ENCODE measurements at places on chromosomes 1 and 21.

DNA sequence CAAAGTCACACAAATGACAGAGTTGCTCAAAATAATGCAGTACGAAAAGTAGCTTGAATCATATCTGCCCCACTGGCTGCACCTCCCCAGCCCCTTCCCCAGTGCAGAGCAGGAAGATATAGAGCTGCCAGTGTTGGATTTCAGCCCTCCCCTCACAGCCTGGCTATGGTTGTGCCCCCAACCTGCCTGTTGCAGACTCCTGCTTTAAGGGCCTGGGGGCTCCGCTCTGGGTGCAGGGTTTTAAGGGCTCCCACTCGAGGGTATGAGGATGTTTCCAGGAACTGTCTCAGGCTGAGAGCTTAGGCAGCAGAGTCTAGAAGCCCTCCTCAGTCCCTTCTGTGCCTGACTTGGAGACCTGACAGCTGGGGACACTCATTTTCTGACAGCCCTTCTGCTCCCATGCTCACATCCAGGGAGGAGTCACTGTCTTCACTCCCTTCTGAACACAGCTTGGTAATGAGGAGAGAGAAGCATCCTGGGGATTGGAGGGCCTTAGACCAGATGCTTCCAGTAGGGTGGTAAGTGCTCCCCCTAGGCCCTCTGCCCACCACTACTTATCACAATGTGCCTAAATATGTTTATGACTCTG, 4.6 kb downstream of the S100A9 start:
- no peak for DNase-seq

DNA sequence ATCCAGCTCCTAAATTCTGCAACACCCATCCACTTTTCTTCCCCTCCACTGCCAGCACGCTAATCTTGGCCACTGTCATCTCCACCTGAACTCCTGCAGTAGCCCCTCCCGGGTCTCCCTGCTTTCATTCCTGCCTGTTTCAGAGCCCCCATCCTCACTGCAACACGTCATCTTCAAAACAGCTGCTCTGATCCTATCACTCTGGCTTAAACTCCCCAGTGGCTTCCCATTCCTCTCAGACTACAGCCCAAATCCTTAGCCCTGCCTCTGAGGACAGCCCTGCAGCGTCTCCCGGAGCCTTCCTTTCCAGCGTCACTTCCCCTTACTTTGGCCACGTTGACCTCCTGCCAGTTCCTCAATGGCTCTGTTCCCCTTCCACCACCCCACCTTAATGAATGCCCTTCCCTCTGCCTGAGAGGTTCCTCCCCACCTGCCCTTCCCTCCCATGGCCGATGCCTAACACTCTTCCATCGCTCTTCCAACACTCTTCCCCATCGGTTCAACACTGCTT, 22.9 kb upstream of the IFNAR2 start:
- DNase-seq: no peak

DNA sequence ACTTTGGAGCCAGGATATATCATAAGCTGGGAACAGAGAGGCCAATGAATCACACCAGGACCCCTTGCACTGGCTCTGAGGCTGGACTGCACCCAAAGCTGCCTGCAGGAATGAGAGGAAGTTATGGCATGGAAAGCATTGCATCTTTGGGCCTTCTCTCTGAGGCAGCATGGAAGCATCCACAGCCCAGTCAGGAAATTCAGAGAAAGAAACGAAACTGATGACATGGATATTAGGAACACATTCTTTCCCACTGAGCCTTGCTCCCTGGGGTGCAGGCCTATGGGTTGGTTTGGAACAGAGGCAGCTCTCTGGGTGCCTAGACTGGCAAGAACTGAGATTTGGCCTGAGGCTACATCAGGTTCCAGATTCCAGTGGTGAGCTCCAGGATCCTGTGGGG, 98.6 kb downstream of the NGF start:
- no peak for DNase-seq

DNA sequence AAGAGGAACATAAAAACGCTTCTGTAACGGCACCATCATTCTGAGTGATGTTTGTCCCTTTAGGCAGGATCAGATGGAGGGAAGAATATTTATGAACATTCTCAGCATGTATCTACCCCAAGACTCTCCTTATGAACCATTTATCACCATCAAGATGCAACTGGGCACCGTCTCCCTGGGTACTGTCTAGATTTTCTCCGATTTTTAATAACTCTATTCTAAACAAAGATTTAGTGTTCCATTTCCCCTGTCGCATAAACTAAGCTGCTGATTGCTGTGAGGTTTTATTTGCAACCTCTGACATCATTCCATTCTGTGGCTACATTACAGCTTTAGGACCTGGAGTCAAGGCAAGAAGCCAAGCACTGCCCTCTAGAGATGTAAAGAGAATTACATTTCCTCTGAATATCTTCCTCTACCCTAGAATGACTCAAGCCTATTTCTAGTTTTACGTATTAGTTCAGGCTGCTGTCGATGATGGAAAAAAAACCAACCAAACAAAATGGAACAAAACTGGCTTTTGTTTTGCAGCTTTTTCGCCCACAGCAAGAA, 130.1 kb upstream of the MAP1LC3C start:
- no peak for DNase-seq

DNA sequence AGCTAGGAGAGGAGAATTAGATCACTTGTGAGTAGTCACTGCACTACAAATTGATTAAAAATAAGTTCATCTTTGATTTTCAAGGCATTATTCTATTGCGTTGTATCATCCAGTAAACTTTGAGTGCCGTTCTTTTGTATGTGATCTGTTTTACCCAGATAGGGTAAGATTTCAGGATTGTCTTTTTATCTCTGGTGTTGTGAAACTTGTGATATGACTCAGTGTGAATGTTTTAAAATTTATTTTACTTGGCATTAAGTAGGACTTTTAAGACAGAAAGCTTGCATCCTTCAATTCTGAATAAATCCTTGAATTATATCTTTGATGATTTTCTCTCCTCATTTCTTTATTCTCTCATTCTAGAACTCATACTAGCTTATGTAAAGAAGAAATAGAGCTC, 93.3 kb upstream of the ADAMTS5 start:
- no peak for DNase-seq

DNA sequence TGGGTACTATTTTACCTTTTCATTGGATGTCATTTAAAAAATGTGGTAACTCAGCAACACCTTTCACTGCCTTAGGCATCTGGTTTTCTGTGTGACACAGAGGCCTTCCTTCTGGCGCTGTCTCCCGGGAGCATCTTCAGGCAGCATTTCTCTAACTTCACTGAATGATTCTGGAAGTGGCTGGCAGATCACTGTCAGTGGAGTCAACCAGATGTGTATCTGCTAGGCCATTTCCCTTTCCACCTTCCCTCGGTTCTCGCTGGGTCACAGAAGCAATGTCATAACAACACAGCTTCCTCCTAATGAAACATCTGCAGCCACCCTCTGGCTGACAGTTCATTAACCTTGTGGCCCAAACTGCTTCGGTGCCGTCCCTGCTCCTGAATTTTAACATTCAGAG, 137.8 kb downstream of the KIF26B start:
- no peak for DNase-seq

GRCh38 chr1:39141925-39142324, 62.6 kb upstream of the MACF1 start:
- DNase-seq: no peak

GRCh38 chr1:65939636-65940035, 146.9 kb downstream of the PDE4B start:
- DNase-seq: no peak

GRCh38 chr1:99396389-99396788, 132.1 kb downstream of the PLPPR4 start:
- no peak for DNase-seq

- DNase-seq: no peak
Observed at GRCh38 chr1:154431586-154432373, 26.6 kb downstream of the IL6R start.

DNA sequence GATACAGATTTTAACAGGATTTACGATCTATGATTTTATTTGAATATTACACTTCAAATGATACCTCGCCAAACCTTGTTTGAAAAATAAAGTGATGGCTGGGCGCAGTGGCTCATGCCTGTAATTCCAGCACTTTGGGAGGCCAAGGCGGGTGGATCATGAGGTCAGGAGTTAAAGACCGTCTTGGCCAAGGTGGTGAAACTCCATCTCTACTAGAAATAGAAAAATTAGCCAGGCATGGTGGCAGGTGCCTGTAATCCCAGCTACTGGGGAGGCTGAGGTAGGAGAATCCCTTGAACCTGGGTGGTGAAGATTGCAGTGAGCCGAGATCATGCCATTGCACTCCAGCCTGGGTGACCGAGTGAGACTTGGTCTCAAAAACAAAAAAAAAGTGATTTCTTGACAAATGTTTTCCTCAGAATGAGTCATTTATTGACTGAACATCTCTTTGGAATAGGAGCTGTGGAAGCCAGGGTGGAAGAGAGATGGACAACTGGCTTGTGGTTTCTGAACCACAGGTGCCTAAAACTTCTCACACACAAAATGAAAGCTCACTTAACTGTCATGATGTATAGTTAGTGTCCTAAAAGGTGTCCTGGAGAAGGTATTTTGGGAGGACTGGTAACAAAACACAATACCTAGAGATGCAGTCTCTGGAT, 11.9 kb downstream of the PKNOX1 start:
- DNase-seq: no peak

- no peak for DNase-seq
Observed at GRCh38 chr21:25491267-25491666, 116.0 kb downstream of the MRPL39 start.

DNA sequence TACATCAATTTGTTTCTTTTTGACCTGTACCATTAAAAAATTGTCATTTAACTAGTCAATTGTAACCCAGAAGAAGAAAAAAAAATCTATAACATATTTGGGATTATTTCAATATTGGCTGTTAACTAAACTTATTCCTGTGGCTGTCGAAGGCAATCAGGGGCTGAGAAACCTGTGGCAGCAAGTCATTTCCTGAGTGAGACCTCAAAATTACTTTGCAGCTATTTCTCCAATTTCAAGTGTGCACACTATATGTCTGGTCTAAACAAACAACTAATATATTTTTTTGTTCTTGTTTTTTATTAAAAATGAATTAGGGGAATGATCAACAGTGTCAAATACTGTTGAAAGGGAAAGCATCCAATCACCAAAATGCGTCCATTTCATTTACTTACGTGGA, 1357.6 kb upstream of the B3GALT2 start:
- DNase-seq: no peak

DNA sequence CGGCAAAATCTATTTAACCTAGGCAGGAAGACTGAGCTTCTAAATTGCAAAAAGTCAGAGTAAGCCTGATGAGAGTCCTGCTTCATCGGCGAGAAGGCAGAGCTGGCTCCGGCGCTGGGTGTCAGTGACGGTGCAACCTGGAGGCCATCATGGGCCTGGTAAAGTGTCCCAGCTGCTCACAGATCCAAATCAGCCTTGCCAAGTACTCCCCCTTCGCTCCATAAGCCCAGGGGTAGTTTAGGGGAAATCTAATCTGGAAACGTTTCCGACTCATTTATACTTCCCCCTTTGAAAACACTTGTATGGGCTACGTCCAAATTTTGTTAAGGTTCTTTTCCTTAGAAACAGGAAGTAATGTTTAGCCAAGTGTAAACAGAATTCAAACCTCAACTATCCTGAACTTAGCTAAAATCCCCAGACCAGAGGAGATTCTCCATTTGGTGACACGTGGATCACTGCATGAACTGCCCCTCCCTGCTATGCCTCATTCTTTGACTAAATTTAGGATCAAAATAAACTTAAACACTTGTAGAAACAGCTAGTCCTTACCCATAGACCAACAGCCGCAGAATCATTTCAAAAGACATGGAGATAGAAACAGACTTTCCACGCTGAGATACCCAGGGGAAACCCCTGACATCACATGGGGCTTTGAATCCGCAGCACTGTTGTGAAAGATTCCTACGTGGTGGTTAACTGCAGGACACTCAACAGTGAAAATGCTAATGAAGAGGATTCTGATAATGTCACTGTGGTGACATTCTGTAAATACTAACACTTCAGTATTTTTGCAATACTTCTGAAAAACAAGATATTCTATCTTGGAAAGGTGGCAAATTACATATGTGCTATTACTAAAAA, 172.7 kb downstream of the TGFBR3 start:
- DNase-seq: no peak

DNA sequence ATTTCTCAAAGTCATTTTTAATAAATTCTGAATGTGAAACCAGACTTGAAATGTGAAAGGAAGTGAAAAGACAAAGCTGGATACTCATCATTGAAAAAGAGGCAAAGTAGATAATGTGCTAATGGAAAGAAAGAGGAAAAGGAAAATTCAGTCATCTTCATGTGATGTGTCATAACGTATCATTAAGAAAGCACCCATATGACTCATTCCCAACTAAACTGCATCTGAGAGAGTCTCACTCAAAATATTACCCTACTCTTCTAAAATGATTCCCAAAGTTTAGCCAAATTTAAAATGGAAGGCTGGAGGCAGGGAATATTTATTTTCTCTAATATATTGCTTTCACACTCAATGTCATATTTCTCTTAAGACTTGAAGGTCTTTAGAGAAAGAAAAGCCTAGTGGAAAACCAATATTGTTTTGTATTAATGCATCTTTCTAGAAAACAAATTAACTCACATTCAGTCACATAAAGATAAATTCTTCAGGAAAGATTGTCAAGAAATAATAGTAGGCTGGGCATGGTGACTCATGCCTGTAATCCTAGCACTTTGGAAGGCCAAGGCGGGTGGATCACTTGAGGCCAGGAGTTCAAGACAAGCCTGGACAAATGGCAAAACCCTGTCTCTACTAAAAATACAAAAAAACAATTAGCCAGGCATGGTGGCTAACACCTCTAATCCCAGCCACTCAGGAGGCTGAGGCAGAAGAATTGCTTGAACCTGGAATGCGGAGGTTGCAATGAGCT, 129.9 kb downstream of the SLC30A10 start:
- DNase-seq: no peak

- no peak for DNase-seq
Observed at GRCh38 chr1:115364046-115364779, 26.2 kb upstream of the NGF start.

DNA sequence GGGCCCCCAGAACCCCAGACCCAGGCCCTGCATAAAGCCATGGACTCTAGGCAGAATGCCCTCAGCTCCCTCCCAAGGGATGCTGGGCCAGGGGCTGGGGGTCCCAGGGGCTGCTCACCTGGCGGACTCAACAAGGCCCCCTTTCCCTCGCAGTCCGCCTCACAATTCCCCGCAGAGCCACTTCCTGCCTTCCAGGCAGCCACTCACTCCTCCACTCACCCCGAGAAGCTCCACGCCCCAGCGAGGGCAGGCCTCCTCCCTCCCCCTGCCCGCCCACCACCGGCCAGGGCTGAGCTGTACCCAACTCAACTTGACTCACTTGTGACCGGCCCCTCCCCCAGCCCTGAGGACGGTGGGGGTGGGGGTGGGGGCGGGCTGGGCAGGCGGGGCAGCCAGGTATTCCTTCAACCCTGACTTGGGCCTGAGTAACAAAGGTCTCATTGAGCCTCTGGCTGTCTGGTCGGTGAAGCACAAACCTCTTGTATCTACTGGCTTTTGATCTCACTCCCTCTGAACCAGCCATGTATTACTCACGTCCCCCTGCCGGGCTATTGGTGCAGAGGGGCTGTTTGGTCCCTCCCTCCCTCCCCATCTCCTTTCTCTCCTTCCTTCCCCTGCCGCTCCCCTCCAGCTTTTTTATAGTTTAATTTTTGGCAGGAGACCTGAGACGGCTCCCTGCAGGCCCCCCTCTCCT, 5.9 kb downstream of the BLACAT1 start:
- DNase-seq: no peak

Data from esophagus squamous epithelium (tissue), 5 donors.